Activated CD4-positive, alpha-beta T cell treated with anti-CD3 and anti-CD28 coated beads, Interleukin-2, Interleukin-6, amounts not matched to agents 100 ng/mL and 50 ng/mL, durations not matched to agents 16 hours and 8 hours (primary cell): ENCODE measurements at places on chromosomes 16 and 17.

GRCh38 chr16:84665843-84666242, 17.5 kb downstream of the KLHL36 start:
- DNase-seq, result no peak

GRCh38 chr17:80481284-80482057, 5.1 kb upstream of the NPTX1 start:
- DNase-seq, result no peak

- DNase-seq, result no peak
These were observed 28.2 kb downstream of the GRIN2A start for GRCh38 chr16:10153985-10154384.

DNA sequence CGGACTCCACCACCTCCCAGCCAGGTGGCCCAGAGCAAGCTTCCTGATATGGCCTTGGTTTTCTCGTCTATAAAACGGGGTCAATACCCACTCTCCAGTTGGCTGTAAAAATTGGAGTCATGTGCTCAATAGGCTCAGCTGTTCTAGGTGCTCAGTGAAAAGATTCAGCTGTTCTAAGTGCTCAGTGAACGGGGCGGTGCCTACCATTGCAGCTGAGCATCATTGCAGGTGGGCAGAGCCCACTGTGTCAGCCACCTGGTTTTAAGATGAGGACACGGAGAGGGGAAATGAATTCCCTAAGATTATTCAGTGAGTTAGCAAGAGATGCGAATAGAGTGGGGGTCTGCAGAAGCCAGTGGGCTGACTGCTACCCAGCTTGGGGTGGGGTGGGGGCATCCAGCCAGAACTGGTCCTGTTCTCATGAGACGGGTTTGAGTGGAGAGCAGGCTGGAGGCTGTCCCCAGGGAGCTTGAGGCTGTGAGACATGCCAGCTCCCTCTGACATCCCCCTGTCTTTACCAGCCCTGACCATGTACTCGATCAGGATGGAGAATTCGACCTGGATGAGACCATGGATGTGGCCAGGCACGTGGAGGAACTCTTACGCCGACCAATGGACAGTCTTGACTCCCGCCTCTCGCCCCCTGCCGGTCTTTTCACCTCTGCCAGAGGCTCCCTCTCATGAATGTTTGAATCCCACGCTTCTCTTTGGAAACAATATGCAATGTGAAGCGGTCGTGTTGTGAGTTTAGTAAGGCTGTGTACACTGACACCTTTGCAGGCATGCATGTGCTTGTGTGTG, 21.9 kb downstream of the STAT5A start:
- DNase-seq, result no peak

- DNase-seq, result no peak
These were observed 1.3 kb downstream of the ZNF750 start for GRCh38 chr17:82838386-82839063.

- DNase-seq, result no peak
These were observed 4.4 kb downstream of the TRAP1 start for GRCh38 chr16:3712861-3713372.
